ENCODE measurements at places on chromosomes 16 and 17.

DNA sequence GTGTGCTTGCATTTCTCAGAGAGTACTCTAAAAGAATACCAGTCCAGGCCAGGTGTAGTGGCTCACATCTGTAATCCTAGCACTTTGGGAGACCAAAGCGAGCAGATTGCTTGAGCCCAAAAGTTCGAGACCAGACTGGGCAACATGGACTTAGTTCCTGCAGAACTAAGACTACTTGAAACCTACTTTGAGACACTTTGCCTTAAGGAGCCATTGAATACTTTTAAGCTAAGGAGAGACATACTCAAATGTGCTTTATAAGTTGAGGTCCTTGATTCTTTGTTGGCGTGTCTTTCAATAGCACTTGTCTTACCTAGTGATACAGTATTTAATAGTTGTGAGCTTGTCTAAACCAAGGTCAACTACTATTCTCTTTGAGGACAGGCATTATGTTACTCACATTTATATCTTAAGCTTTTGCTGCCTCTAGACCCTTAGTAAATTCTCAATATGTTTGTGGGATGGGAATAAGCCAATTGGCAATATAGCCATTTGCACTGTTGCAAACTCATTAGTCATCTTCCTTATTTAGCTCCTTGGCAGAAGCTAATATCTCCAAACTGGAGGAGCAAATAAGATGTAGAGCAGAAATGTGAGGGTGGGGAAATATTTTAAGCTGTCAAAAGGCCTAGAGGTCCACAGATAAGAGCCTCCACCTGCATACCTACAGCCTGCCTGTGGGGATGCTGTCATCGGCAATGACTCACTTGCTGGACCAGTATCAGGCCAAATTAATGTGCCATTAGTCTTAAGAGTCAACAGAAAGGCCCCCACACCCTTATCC is 16.3 kb downstream of the SCPEP1 start:
- no peaks in the 10 kb centered on the region for H3K27me3 ChIP-seq
- no peak overlapping the region for H3K4me3 ChIP-seq
- no peaks in the 10 kb centered on the region for H3K4me1 ChIP-seq
- DNase-seq = no peak

DNA sequence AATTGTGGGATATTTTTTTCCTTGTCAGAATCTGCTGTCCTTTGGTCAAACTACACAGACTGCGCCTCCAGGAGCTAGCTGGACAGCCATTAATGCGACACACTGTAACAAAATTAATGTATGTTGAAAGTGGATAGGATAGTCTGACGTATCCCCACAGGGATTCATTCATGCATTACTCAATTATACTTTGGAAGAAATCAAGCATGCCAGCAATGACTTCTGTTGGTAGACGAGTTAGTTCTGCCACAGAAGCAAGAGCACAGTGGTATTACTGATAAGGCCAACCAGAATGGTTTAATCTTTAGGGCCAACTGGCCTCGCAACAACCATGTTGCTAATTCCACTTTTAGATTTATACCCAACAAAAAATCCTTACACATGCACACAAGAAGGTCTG is 106.4 kb upstream of the TOB1 start:
- no peaks in the 10 kb centered on the region for H3K4me1 ChIP-seq
- DNase-seq = peak; percentile 28
- H3K4me3 ChIP-seq = no peak overlapping the region
- H3K36me3 ChIP-seq = peaks cover 20% of the 10 kb centered on the region

GRCh38 chr16:20515688-20516090 is 60.5 kb downstream of the ACSM2B start:
- H3K36me3 ChIP-seq = no peaks in the 10 kb centered on the region
- no peaks in the 10 kb centered on the region for H3K4me1 ChIP-seq
- DNase-seq = no peak

GRCh38 chr16:8426569-8426968 is 163.7 kb downstream of the TMEM114 start:
- H3K36me3 ChIP-seq = no peaks in the 10 kb centered on the region
- no peak overlapping the region for H3K27ac ChIP-seq
- H3K27me3 ChIP-seq = no peaks in the 10 kb centered on the region
- H3K4me3 ChIP-seq = no peak overlapping the region
- H3K4me1 ChIP-seq = no peaks in the 10 kb centered on the region

DNA sequence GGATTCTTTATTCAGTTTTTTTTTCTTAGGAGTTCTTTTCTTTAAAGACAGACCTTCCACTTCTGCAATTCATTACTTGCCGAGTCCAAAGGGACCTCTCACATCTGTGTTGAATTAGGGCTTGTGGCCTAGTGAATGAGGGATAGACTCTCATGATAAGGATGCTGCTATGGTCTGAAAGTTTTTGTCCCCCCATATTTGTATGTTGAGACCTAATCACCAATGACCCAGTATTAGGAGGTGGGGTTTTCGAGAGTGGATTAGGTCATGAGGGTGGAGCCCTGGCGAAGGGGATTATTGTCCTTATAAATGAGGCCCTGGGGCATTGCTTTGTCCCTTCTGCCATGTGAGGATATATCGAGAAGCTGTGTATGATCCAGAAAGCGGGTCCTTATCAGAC is 9.5 kb downstream of the KRT12 start:
- H3K27ac ChIP-seq = no peak overlapping the region
- no peaks in the 10 kb centered on the region for H3K36me3 ChIP-seq
- H3K4me1 ChIP-seq = no peaks in the 10 kb centered on the region
- no peak overlapping the region for H3K4me3 ChIP-seq

GRCh38 chr17:3381957-3382356 is 4.2 kb downstream of the OR3A2 start:
- no peaks in the 10 kb centered on the region for H3K36me3 ChIP-seq
- DNase-seq = no peak
- H3K4me3 ChIP-seq = no peak overlapping the region
- peaks cover 4% of the 10 kb centered on the region for H3K27me3 ChIP-seq
- no peaks in the 10 kb centered on the region for H3K4me1 ChIP-seq
- no peak overlapping the region for H3K27ac ChIP-seq

GRCh38 chr17:40471846-40472732 is 28.8 kb downstream of the IGFBP4 start:
- peak overlapping the region; percentile 63 for H3K27ac ChIP-seq
- H3K36me3 ChIP-seq = no peaks in the 10 kb centered on the region
- H3K4me3 ChIP-seq = no peak overlapping the region
- no peak for DNase-seq
- H3K4me1 ChIP-seq = peaks cover 27% of the 10 kb centered on the region
- H3K27me3 ChIP-seq = no peaks in the 10 kb centered on the region

DNA sequence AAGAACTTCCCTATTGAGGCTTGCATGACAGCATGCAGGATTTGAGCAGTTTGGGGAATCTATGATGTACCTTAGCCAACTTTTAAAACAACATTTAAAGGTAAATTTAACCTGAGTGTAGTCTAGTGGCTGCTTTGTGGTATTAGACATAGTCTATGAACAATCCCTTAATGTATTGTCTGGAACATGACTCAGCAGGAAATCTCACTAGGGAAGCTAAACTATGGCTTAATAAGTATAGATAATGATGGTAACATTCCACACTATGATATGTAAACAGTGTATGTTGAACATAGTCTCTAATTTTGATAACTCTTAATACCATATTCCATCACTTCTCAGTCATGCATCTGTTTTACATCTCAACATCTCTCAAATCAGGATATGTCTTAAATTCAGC is 52.1 kb upstream of the SLC12A3 start:
- peaks cover 6% of the 10 kb centered on the region for H3K36me3 ChIP-seq
- no peaks in the 10 kb centered on the region for H3K27me3 ChIP-seq
- DNase-seq = no peak
- H3K27ac ChIP-seq = no peak overlapping the region
- peaks cover 12% of the 10 kb centered on the region for H3K4me1 ChIP-seq
- H3K4me3 ChIP-seq = no peak overlapping the region

GRCh38 chr16:89052191-89052889 is 41.3 kb upstream of the ACSF3 start:
- H3K36me3 ChIP-seq = peaks cover 13% of the 10 kb centered on the region
- peaks cover 70% of the 10 kb centered on the region for H3K4me1 ChIP-seq

DNA sequence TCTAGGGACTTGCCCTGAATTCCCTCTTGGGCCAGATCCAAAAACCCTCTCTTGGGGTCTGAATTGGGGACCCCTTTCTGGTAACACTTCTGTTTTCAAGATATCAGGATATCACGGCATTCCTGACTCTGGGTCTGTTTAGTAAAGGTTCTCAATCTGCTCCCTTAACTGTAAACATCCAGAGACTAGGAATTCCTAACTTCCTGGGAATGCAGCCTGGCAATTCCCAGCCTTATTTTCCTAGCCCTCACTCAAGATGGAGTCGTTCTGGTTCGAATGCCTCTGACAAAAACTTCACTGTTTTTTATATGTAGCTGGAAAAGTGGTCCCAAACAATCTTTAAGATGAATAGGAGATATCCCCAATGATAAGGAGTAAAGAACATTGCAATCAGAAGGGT is 141.6 kb upstream of the XYLT1 start:
- H3K36me3 ChIP-seq = no peaks in the 10 kb centered on the region
- no peak for DNase-seq
- H3K4me1 ChIP-seq = peaks cover 4% of the 10 kb centered on the region
- H3K27me3 ChIP-seq = no peaks in the 10 kb centered on the region
- no peak overlapping the region for H3K4me3 ChIP-seq

- peak; percentile 63 for DNase-seq
- peaks cover 75% of the 10 kb centered on the region for H3K4me1 ChIP-seq
- peak overlapping the region; percentile 67 for H3K27ac ChIP-seq
- no peak overlapping the region for H3K4me3 ChIP-seq
- H3K27me3 ChIP-seq = no peaks in the 10 kb centered on the region
These were observed 29.8 kb downstream of the TTYH2 start for GRCh38 chr17:74243013-74243755.

DNA sequence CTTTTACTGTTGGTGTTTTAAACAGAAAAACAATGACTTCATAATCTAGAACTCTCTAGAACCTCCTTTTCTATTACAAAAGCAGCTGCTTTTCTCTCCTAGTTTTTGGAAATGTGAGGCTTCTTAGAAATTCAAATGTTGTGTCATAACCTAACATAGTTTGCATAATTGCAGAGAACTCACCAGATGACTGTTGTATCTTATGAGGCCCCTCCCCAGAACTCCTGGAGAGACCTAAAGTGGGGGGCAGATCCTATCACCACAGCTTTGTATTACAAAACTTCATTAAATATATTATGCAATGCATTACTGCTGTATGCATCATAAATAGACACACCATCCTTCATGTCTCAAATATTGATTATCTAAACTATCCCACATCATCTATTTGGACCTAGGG is 538.7 kb upstream of the HSBP1 start:
- no peaks in the 10 kb centered on the region for H3K36me3 ChIP-seq
- H3K4me3 ChIP-seq = no peak overlapping the region

DNA sequence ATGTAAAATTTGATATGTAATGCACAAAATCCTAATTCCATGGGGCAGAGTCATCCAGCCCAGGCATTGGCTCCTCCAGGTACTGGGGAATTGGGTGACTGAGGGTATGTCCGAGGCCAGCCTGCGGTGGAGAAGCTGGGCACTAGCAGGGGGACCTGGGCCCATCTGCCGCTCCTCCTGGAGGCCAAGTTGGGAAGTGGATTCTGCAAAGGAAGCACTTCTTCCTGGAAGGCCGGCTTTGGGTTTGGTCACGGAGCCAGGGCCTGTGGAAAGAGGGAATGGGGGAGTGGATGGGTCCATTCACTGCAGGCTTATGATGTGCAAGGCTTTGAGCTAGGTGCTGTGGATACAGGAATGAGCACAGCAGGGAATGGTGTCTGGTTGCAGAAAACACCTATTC is 85.8 kb downstream of the GNAO1 start:
- no peak for DNase-seq
- no peaks in the 10 kb centered on the region for H3K27me3 ChIP-seq
- peaks cover 29% of the 10 kb centered on the region for H3K36me3 ChIP-seq
- no peak overlapping the region for H3K27ac ChIP-seq
- peaks cover 29% of the 10 kb centered on the region for H3K4me1 ChIP-seq

GRCh38 chr17:56909742-56910508 is 3.9 kb downstream of the TRIM25 start:
- peaks cover 8% of the 10 kb centered on the region for H3K36me3 ChIP-seq
- DNase-seq = no peak
- no peak overlapping the region for H3K4me3 ChIP-seq
- no peak overlapping the region for H3K27ac ChIP-seq
- peaks cover 12% of the 10 kb centered on the region for H3K4me1 ChIP-seq
- peaks cover 4% of the 10 kb centered on the region for H3K27me3 ChIP-seq

- no peaks in the 10 kb centered on the region for H3K27me3 ChIP-seq
- H3K36me3 ChIP-seq = no peaks in the 10 kb centered on the region
- no peak for DNase-seq
- no peak overlapping the region for H3K27ac ChIP-seq
- no peak overlapping the region for H3K4me3 ChIP-seq
- peaks cover 13% of the 10 kb centered on the region for H3K4me1 ChIP-seq
These were observed 21.5 kb upstream of the KIFC3 start for GRCh38 chr16:57823836-57824235.

GRCh38 chr16:74568961-74569631 is 37.8 kb downstream of the GLG1 start:
- no peak overlapping the region for H3K27ac ChIP-seq
- no peaks in the 10 kb centered on the region for H3K36me3 ChIP-seq
- no peaks in the 10 kb centered on the region for H3K4me1 ChIP-seq
- H3K4me3 ChIP-seq = no peak overlapping the region
- no peaks in the 10 kb centered on the region for H3K27me3 ChIP-seq

- no peaks in the 10 kb centered on the region for H3K36me3 ChIP-seq
- peaks cover 12% of the 10 kb centered on the region for H3K4me1 ChIP-seq
- DNase-seq = no peak
- no peak overlapping the region for H3K27ac ChIP-seq
These were observed 268.3 kb downstream of the ABCC12 start for GRCh38 chr16:47887496-47887895.

DNA sequence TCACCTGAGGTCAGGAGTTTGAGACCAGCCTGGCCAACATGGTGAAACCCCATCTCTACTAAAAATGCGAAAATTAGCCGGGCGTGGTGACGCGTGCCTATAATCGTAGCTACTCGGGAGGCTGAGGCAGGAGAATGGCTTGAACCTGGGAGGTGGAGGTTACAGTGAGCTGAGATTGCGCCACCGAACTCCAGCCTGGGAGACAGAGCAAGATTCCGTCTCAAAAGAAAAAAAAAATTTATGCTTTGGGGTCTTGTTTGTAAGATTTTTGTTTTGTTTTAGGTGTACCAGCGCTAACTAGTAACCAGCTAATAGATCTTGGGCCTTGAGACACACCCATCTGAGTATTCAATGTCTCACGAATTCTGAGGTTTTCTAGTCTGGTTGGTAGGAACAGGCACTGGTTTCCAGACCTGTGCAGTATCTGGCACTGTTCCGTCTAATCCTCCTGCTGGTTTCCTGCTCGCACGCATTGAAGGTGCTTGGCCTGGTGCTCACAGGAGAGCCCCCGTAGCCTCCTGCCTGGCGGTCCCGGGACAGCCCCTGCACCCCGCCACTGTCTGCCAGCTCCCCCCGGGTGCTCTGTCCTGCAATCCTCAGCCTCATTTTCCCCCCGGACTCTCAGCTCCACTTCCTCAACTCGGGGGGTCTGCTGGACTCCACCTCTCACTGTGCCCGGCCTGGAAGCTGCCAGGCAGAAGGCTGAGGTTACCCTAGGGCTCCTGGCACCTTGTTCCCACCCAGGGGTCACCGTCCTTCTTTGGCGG is 10.6 kb upstream of the DUS1L start:
- no peaks in the 10 kb centered on the region for H3K27me3 ChIP-seq
- DNase-seq = no peak
- peaks cover 11% of the 10 kb centered on the region for H3K4me1 ChIP-seq
- peaks cover 43% of the 10 kb centered on the region for H3K36me3 ChIP-seq
- H3K4me3 ChIP-seq = no peak overlapping the region
- H3K27ac ChIP-seq = no peak overlapping the region

All from spinal cord (tissue), 10 donors.